ENCODE measurements at places on chromosomes 6 and 20.

DNA sequence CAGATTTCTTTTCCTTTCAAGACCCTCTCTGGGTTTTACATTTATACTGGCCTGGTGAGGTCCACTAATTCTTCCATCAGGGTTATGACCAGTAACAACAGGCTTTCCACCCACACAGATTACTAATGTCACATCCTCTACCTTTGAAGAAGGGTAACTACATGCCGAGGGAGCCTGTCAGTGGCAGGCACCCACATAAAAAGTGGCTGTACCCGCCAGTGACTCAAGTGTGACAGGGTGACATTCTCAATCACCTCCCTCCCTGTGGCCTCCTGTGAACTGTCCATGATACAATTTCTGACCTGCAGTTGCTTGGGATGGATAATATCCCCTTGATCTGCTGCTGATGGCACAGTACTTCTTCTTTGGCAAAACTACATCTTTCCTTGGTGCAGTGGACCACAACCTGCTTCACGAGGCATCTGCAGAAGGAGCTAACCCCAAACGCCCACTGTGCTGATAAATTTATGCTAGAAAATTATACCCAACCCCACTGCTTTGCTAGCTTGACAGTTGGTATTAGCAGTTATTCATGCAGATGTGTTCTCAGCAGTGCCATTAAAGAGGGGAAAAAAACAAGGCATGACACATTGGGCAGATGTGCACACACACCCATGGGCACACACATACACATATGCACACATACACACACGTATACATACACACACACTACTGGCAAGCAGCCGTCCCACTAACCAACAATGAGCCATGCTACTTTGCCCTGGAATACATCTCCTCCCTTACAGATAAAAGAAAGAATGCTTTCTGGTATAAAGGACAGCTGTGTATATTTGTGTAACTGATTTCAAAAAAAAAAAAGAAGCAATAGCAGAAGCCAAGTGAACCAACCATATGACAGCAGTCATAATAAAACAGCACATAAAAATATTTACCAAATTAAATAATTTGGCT is 20.8 kb downstream of the GFOD1 start:
- no peak for DNase-seq

- DNase-seq: no peak
These were observed 132.7 kb upstream of the LRFN2 start for GRCh38 chr6:40719671-40720374.

- DNase-seq: no peak
These were observed 381 bp downstream of the MAP3K7 start for GRCh38 chr6:90586546-90586835.

DNA sequence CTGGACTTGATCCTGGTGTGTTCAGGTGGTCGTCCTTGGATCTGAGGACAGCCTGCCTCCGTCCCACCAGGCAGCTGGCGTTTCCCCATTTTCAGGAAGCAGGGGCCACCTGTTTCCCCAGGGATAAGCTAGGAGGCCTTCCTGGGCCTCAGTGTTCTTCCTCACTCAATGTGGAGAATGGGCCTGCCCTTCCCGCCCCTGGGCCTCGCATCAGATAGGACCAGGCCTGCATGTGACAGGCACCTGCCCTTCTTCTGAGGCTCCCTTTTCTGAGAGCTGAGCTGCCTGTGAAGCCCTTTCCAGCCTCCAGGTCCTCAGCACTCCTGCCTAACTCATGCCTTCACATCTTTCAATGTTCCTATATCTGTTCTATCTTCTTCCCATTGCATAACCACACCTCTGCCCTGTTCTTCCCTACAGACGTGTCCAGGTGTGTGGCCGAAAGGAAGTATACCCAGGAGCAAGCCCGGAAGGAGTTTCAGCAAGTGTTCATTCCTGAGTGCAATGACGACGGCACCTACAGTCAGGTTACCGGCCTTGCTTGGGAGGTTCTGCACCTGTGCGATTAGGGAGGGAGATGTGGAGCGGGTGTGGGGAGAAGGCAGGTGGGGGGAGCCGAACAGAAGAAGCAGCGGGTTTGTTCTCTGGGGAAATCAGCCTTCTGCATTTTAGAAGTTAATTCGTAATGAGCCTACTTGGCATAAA is 85.1 kb downstream of the SMOC2 start:
- no peak for DNase-seq

- DNase-seq: no peak
These were observed 4.6 kb downstream of the SGK2 start for GRCh38 chr20:43563429-43563828.

- no peak for DNase-seq
These were observed 755.9 kb downstream of the KIF16B start for GRCh38 chr20:15817351-15817750.

GRCh38 chr6:34200340-34200971 is 36.2 kb upstream of the HMGA1 start:
- no peak for DNase-seq

DNA sequence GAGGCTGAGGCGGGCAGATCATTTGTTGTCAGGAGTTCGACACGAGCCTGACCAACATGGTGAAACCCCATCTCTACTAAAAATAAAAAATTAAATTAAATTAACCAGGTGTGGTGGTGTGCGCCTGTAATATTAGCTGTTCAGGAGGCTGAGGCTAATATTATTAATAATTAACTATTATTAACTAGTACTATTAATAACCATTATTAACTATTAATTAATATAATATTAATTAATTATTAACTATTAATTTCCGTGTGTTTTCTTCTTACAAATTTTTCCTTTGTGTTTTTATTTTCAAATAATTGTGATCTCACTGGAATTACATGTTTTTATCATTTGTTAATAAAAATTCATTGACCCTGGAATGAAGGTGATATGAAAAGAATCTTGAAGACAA is 557.4 kb upstream of the ADGRB3 start:
- DNase-seq: no peak

DNA sequence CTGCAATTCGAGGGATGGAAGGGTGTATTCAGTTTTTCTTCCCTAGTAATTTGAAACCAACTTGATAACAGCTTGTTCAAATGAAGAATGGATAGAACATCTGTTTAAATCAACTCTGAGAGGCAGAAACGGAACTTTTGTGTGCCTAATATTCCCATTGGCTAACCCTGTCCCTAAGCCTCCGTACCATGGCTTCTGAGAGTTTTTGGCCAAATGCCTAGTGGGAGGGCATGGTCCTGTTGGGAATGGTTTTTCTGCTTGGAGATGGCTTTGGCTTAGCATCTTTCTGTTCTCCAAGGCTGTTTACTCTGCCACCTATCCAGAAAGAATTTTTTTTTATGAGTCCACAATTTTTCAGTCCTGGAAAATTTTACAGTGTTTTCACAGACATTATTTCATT is 126.7 kb upstream of the MLIP start:
- DNase-seq: no peak

DNA sequence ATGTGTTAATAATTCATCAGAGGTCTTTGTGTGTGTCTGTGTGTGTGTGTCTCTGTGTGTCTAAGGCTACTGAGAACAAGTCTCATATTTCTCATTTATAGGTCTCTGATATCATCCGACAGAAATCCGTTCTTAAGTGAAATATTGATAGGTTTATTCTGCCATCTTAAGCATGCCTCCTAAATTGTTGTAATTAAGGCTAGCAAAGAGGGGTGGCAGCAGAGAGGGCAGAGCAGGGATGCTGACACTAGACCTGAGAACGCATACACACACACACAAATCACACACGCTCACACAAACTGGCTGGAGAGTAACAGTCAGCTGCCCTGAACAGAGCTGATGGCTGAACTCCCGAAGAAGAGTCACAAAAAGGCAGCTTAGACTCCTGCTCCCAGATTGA is 84.9 kb upstream of the LRFN2 start:
- no peak for DNase-seq

DNA sequence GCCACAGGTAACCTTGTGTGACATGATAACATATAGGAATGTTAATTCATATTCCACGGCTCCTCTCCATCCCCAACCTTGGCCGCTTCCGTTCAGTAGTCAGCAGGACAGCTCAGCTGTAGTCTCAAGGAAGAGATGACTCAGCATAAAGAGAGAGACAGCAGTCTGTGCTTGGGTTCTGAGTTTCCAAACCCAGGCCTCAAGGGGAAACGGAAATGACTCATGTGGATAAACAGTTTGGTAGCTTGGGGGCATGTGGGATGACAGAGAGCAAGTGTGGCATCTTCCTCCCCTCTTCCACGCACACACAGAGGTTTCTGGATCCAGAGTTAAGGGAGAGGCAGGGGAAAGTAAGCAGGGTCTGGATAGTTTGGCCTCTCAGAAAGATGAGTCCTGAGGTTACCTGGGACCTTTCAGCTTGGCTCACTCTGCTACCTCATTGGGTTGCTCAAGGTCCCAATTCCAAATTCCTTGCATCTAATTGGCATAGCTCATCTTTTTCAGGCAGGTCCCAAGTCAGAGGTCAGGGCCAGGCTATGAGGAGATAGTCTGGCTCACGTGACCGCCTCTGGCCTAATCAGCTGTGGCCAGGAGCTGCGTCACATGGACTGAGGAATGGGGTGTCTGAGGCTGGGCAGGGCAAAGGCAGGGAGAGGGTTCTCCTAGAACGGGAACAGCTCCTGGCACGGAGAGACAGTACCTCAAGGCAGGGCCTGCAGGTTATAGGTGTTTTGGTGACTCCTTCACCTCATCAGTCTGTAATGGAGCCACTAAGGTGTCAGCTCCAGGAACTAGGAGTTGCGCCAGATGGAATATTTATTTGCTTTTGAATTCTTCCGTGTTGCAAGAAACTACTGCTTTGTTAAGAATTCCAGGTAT is 36.5 kb upstream of the MLN start:
- no peak for DNase-seq

DNA sequence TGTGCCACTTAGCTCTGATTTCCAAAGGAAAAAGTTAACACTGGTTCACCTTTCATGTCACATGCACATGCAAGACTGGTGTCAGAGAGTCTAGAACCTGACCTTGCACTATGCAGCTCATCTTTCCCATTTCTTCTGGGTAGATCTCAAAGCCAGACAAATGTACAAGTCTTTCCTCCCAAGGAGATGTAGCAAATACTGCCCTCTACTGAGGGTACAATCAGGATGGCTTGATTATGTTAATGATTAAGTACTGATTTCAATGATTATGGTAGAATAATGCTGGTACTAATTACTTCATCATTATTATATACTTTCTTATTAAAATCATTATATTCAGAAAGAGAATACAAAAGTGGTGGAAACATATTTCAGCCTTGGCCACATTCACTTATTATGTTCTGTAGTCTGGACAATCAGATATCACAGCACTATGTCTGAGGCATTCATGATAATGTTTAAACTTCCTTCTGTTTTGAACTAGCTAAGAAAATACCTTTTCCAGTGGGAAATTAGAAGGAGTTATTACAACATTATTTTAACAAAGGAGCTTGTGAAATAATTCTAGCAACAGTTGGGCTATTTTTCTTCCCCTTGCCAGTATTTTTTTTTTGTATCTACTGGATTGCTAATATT is 68.5 kb upstream of the FOXO3 start:
- DNase-seq: no peak

GRCh38 chr6:110856296-110856695 is 18.3 kb upstream of the AMD1 start:
- no peak for DNase-seq

Measured in mesothelial cell of epicardium (in vitro differentiated cells).